Hematopoietic multipotent progenitor cell treated with erythropoietin and hydrocortisone succinate and interleukin-3 and kit ligand, for 8 days (in vitro differentiated cells): ENCODE measurements at places on chromosomes 2 and 18.

GRCh38 chr2:86237172-86237571 is 37.9 kb downstream of the MRPL35 start:
- no peak for DNase-seq

DNA sequence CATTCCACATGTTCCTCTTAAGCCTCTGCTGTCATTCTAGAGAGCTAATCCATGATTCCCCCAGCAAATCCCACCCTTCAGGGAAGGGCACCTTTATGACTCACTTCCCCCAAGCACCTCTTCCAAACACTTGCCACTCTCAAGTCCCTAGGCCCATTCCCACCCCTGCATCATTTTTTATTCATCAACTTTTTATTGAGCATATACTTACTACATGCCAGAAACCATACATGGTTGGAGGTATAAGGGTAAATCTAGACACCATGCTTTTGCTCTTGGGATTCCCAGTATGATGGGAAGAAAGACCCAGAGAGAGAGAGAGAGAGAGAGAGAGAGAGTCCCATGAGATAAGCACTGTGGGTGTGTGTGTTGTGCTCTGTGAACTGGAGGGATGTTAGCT is 87.9 kb downstream of the MAPK4 start:
- no peak for DNase-seq

DNA sequence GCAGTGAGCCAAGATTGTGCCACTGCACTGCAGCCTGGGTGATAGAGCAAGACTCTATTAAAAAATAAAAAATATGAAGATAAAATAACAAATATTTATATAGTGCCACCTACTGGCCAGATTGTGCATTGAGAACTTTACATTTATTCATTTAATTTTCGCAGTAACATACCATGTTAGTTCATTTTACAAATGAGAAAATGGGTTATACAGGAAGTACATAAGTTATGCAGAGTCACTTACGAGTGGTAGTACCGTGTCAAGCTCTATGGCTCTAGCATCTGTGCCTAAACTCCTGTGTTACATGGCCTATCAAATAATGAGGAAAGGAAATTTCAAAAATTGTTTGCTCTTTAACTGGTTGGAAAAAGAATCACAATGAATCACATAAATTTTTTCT is 27.9 kb downstream of the RIF1 start:
- DNase-seq = peak; percentile 68

DNA sequence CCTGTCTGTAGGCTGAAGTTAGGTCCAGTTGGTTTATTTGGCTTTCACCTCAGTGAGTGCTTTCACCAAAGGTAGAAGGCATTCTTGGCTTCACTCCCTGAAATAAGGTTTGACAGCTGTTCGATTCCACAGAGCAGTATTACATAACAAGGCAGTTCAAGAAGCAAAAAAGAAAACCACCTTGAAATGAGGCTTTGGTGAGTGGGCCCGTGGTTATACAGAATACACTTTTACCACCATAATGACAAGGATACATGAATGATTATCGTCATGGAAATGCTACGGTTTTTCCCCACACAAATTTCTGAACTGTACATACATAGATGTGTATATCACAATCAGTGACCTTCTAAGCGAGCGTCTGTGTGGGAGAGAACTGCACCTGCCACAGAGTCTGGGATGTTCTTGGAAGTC is 80.0 kb upstream of the CHRNA1 start:
- DNase-seq = no peak

DNA sequence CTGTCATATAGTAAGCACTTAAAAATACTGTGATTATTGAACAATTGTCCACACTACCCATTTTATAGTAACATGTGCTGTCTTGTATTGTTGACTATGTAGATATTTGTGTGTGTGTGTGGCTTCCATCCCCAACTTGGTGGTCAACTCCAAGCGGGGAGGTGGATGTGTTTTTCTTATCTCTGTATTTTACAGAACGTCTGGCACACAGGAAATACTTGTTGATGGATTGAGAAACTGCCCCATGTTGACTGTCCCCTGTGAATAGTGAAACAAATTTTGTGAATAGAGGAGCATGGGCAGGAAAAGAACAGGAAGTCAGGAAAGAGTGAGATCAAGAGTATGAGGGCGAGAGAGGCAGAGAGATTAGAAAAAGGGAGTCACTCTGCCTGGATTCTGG is 83.6 kb downstream of the CELF4 start:
- DNase-seq = peak; percentile 1

GRCh38 chr18:34926683-34927082 is 114.5 kb upstream of the MAPRE2 start:
- DNase-seq = no peak

DNA sequence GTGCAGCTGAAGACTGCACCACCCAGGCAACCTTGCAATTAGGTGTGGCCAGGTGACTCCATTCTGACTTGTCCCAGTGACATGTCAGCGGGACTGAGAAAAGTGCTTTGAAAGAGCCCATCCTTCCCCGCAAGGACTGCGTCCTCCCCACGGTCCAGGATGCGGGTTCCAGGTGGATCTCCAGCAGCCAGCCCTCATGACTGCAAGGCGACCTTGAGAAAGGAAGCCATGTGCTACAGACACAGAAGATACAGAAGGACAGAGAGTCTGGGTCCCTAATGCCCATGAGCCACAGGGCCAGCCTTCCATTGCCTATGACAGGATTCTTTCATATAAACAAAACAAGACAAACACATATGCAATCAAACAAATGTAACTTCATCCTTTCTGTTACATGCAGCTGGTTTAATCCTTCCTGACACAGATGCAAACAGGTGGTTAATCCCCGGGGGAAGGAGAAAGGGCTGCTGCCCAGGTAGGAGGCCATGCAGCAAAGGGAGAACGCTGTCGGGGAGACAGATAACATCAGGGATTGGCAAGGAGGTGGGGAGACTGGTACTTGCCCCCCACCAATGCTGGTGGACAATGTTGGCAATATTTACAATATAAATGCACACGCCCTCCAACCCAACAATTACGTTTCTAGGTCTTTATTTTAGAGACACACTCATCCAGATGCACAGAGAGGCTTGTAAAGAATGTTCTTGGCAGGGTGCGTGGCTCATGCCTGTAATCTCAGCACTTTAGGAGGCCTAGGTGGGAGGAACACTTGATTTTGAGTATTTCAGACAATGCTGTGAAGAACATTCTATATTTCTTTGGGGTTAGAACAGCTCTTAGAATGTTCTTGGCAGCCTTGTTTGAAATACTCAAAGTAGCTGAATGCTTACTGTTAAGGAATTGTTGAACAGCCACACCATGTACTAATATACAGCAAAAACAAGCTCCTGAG is 64.8 kb downstream of the NCAPH start:
- DNase-seq = no peak

GRCh38 chr2:86274265-86274917 is 63.0 kb downstream of the REEP1 start:
- DNase-seq = no peak

DNA sequence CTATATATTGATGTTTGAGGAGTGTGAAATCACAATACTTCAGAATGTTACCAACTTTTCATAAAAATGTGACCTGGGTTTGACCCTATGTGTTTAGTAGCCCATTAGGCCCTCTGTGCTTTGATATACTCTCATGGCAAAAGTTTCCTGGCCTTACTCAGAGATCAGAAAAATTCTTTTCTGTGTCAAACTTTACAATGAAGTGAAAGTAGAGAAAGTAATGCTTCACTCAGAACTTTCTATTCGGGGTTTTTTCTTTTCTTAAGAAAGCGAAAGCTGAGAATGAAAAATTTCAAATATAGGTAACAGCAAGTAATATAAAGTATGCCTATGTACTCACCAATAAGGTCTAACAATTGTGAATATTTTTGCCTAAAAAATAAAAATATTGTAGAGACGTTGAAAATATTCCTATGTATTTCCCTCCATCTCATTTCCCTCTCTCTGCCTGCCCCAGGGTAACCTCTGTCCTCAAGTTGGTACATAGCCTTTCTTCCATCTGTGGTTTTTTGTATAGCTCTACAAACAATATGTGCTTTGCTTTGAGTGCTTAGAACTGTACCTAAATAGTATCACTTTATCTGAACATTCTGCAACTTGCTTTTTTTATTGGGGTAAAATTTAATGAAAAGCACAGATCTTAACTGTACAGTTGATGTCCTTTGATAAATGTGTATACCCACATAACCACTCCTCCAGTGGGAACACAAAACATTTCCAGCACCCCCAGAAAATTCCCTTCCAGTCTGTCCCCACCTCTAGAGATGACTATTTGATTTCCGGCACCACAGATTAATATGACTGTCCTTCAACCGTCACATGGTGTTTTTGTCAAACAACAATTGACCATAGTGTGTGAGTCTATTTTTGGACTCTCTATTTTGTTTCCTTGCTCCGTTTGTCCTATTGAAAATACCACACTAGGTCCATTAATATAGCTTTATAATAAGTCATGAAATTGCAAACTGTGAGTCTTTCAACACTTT is 10.3 kb upstream of the ACKR3 start:
- DNase-seq = no peak

GRCh38 chr2:52805901-52806410 is 961.6 kb upstream of the CHAC2 start:
- DNase-seq = no peak

DNA sequence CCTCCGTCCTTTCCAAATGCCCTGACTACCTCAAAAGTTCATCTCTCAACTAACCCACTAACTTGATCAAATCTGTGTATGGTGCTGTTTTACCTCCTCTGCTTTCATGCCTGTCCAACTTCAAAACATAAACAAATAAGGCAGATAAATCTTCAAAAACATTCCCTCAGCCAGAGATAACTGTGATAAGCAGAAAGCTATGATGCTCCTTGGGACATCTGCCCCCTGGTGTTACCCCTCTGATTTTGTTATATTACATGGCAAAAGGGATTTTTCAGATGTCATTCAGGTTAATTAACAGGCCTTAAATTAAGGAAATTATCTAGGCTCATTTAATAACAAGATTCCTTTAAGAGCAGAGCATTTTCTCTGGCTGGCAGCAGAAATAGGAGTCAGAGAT is 810.8 kb upstream of the CHAC2 start:
- DNase-seq = no peak
